Spinal cord (tissue), 10 donors: ENCODE measurements at places on chromosomes 12 and 14.
A peak's percentile ranks its signal among the peaks of the same experiment; 100 is the strongest.

- DNase-seq: no peak
These were observed 1046.9 kb downstream of the AACS start for GRCh38 chr12:126112141-126112540.

GRCh38 chr14:101122237-101123141 lies 219.0 kb upstream of the RTL1 start:
- DNase-seq: no peak

- no peak for DNase-seq
These were observed 118.4 kb downstream of the SAMD4A start for GRCh38 chr14:54685286-54685845.

DNA sequence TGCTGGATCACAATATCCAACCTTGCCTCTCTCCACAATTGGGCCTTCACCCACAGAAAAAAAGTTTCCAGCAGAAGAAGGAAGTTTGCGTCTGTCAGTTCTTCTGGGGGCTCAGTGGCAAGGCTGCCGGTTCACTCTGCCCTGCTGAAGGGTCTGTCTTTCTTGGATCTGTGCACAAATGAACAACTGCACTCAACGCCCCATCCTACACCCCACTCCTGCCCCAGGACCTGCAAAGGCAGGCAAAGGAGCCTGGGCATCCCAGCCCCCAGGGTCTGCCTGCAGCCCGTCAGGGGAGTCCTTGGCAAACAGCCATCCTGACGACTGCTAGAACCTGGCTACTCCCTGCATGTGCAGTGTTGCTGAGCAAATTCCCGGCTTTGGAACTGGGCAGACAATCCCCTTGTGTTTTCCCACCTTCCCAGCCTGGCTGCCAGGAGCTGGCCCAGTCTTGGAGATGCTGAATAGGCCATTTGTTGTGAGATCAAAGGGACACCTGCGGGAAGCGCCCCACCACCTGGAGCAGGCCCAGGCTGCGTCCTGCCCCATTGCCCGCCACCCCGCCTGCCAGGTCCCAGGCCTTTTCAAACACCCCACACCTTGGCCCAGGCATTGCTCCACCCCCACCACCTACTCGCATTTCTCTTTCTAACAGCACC lies 311.9 kb downstream of the BCL11B start:
- no peak for DNase-seq

DNA sequence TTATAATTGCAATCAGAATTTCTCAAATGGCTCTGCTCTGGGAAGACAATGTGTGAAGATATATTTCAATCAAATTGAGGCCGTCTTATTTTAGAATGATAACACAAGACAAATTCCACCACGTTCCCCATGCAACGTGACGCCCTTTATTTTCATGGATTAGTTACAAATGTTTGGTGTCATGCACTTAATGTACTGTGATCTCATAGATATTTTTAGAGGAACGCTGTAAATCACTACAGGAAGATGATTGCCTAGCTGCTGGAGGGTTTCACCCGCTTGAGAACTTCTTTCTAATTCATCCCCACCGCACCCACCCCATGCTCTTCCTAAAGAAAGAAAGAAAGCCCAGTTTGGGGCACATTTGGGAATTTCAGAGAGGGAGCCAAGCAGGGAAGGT lies 117.2 kb downstream of the PLXNC1 start:
- DNase-seq: no peak

DNA sequence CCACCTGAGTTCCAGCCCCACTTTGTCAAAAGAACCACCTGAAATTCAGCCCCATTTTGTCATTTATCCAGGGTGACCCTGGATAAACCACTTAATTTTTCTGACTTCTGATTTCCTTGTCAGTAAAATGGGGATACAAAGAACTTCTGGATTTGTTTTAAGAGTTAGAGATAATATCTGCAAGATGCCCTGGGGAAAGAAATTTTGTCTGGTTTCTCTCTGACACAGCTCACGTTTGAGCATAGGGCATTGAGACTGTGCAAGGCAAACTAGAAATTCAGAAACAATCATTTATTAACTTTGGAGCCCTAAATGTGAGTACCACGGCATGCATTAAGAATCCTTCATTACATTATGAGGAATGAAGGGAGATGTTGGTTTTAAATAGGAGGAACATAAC lies 37.2 kb downstream of the TMTC2 start:
- no peak for DNase-seq

DNA sequence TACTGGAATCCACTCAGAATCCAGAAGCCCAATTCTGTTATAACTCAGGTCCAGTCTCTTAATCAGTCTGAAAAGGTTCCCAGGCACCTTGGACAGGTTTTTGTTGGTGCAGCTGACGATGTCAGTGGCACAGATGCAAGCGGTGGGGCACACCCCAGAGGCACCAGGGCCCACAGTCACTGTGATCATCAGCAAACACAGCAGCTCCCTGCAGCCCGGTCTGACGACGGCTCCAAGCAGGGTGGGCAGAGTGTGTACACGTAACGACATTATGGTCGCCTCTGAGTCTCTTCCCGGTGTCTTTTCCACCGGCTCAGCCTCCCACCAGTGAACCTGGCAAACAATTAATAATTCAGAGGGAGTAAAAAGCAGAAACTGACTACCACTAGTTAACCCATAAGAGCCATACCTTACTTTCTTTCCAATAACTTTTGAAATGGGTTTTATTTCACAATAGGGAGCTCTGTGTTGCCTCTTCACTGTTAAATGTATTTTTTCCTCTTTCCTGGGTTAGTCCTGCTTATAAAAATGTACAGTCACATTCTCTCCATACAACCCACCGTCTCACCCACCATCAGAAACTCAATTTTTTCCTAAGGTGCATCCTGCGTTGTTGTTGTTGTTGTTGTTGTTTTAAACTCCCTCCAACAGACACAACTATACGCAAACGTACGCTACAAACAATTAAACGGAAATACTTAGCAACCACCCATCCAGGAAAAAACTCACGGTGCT lies 521 bp upstream of the PCED1B start:
- DNase-seq: no peak

- no peak for DNase-seq
These were observed 32.7 kb upstream of the VPS37B start for GRCh38 chr12:122928404-122929147.

- no peak for DNase-seq
These were observed 3.2 kb upstream of the MANSC1 start for GRCh38 chr12:12353276-12353675.

DNA sequence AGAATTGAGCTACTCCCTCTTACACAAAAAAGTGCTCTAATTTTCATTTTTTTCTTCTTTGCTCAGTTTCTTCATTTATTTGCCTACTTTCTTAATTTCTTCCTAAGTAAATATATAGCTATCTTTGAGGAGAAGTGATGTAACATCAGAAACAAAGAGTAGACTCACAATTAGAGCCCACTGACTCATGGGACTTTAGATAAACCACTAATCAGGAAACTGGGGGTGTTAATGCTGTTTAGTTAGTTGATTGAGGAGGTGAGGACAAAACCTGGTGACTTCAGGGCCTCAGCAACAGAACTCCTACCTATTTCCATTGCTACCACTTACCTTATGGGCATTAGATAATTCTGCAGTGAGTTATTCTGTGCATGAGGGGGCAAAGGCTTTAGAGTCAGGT lies 151.7 kb downstream of the MON2 start:
- DNase-seq: no peak

- peak; percentile 89 for DNase-seq
These were observed at the start of gene DCAF4 for GRCh38 chr14:72926292-72927028. Gene DCAF4, plus strand, starts transcription at chr14:72926464. Its CDS starts 11,515 bp downstream, at chr14:72937979.

DNA sequence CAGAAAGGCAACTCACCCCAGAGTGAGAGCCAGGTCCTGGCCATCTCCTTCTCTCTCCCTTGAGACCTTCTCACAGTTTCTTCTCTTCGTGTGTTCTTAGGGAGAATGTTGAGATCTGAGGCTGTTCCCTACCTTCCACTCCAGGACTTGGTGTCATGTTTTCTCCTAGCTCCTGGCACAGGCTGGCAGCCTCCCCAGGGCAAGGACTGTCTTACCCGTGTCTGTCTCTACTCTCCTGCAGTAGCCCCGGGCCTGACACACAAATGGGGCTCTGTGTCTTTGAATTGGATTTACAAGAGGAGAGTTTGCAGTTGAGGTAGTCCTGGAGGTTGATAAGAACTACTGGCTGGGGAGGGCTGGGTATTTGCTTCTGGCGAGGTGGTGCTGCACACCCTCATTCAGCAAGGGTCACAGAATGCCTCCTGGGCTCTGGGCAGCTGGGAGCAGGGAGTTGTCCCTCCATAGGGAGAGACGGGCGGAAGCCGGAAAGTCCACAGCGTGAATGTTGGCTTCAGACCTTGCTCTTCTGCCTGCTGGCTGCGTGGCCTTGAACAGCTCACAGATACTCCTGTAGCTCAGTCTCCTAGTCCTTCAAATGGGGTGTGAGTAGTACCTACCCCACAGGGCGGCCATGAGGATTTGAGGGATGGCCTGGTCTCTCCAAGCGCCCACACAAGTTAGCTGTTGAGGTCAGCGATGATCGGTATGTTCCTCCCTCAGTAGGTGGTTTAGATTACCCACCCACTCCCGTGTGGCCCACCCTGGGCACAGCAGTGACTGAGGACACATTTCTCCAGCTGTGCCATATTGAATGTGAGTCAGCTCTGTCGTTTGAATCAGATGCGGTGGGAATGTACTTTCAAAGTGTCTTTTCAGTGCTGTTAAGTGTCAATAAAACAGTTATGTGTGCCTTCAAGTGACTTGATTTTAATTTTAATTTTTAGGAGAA lies 10.2 kb downstream of the EP400 start:
- no peak for DNase-seq

DNA sequence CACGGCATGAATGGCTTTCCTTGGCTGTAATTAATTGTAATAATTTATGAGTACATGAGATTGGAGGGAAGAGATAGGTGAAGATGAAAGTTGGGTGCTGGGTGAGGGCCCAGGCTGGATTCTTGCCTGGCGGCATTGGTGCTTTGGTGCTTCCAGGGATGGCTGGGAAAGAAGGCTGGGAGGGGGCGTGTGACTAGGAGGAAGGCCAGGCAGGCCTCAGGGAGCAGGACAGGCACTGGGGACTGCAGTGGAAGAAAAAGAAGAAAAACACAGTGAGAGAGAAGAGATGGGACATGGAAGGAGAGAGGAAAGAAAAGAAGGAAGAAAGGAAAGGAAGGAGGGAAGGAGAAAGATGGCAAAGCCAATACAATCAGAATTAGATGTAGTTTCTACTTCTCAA lies 3.7 kb downstream of the HOXC9 start:
- DNase-seq: no peak

- DNase-seq: no peak
These were observed 118.8 kb downstream of the TPH2 start for GRCh38 chr12:72057330-72057914.

DNA sequence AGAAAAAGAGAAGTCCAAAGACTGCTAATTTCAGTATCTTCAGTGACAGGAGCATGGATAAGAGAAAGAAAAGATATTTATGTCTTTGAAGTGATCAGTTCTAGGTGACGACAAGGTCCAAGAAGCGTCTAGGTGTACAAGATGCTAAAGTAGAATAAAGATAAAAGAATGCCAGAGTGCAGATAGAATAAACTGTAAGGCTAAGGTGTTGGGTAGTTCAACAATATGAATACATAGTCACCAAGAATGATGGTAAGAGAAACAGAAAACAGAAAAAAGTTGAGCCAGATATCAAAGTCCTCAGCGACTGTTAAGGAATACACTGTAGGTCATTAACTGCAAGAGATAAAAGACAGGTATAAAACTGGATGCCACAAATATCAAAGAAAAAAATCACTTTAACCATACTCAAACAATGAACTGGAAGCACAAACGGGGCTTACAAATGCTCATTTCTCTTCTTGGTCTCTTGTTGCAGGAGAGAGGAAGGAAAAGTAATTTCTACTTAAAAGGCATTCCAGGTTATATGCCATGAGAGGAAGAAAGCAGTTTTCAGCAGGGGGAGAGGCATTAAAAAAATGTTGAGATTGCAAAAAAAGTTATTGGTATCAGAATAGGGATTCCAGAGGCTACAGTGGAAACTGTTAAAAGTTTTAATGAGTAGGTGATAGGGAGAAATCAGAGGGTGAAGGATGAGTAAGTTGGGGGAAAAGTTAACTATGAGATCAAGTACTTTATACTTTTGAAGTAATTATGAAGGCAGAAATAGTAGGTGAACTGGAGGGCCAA lies 121.5 kb downstream of the CEP83 start:
- DNase-seq: no peak

- DNase-seq: no peak
These were observed 38.7 kb upstream of the TBX5 start for GRCh38 chr12:114444422-114445279.

DNA sequence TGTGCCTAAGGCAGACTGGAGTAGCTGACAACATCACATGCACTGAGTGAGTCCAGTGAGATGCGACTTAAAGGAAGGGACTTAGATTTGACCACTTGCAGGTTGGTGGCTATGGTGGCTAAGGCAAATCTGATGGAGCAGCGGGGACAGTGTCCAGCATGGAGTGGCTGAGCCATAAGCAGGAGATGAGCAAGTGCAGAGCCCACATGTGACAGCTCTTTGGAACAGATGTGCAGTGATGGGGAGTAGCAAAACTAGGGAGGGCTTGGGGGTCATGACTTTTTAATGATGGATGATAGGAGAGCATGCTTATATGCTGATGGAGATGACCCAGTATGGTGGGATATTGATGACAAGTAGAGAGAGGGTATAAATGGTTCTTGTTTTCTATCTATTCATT lies 80.2 kb downstream of the PELI2 start:
- no peak for DNase-seq
